ENCODE measurements at places on chromosomes 12 and 14. TPM values are rescaled to one million over a fixed set of nuclear protein-coding genes. Genes with fewer than 3 reads are reported as not detected.

DNA sequence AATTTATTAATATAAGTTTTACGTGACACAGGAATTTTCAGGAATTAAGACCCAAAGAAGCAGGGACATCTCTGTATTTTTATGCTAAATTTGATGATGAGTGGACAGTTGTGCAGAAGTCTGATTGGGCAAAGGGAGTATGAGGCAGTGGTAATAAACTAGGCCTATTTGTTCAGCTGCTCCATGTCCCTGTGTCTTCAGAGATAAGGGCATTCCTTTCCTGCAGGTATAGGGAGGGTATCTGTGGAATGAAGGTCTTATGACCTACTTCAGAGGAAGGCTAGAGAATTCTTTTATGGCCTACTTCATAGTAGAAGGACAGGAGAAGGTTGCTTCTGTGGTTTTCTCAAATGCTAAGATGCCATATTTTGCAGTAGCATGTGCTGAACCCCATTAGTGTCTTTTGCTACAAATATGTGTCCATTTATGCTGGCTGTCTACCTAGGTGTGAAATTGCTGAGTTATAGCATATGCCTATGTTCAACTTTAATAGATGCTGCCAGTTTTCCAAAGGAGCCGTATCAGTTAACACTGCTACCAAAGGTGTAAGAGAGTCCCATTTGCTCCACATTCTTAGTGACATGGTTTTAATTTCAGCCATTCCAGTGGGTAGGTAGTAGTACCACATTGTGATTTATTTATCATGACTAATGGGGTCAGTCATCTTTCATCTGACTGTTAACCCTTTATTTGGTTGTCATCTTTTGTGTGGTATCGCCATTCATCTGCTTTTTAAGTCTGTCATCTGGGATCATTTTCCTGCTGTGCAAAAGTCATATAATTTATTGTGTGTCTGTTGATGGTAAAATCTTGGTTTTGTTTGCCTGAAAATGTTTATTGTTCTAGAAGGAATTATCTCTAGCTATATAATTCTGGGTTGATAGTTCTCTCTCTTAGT, 410.7 kb upstream of the RGS6 start:
- H3K36me3 ChIP-seq: no peaks in the 10 kb centered on the region
- H3K27me3 ChIP-seq: no peaks in the 10 kb centered on the region
- H3K4me3 ChIP-seq: no peak overlapping the region
- H3K4me1 ChIP-seq: no peaks in the 10 kb centered on the region

DNA sequence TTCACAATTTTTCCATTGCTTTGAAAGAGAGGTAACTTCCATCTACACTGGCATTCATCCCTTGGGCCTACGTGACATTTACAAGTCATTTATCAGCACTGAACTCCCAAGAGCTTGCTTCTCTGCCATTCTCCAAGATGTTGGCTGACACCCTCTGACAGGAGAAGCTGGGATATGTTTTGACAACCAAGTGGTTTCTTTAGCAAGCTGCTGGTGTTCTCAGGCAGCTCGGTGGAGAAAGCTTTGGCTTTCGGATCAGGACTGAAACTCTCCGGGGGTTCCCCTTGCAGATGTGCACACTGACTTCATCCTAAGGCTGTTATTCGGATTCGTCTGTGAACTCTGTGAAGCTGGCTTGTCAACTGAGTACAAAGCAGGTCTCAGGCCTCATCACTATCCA, 15.7 kb downstream of the KCNA5 start:
- H3K36me3 ChIP-seq: no peaks in the 10 kb centered on the region
- H3K4me1 ChIP-seq: peaks cover 31% of the 10 kb centered on the region
- no peak overlapping the region for H3K4me3 ChIP-seq
- H3K27ac ChIP-seq: peak overlapping the region; percentile 54
- no peak for DNase-seq
- no peaks in the 10 kb centered on the region for H3K27me3 ChIP-seq

- H3K27ac ChIP-seq: peak overlapping the region; percentile 92
- no peaks in the 10 kb centered on the region for H3K27me3 ChIP-seq
- H3K4me3 ChIP-seq: peak overlapping the region; percentile 72
- peaks cover 4% of the 10 kb centered on the region for H3K36me3 ChIP-seq
Measured at GRCh38 chr12:93380480-93381121, 2.9 kb downstream of the NUDT4 start.

DNA sequence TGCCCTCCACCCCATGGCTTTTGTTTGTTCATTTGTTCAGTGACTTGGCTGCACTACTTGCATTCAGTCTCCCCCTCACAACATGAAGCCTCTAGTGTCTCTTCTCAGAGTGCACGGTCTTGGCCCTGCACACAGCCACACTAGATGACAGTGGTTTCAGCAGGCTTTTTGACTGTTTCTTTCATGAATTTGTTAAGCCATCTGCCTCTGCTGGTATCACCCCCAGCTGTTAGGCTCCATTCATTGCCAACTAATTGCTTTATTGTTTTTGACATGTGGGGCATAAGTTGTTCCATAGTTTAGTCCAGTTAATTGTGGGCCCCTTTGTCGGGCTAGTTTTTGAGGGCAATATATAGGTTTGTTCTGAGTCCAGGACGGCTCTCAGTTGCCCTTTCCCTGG, 18.8 kb downstream of the OS9 start:
- H3K27me3 ChIP-seq: no peaks in the 10 kb centered on the region
- H3K4me1 ChIP-seq: no peaks in the 10 kb centered on the region
- H3K4me3 ChIP-seq: no peak overlapping the region
- H3K36me3 ChIP-seq: peaks cover 29% of the 10 kb centered on the region

DNA sequence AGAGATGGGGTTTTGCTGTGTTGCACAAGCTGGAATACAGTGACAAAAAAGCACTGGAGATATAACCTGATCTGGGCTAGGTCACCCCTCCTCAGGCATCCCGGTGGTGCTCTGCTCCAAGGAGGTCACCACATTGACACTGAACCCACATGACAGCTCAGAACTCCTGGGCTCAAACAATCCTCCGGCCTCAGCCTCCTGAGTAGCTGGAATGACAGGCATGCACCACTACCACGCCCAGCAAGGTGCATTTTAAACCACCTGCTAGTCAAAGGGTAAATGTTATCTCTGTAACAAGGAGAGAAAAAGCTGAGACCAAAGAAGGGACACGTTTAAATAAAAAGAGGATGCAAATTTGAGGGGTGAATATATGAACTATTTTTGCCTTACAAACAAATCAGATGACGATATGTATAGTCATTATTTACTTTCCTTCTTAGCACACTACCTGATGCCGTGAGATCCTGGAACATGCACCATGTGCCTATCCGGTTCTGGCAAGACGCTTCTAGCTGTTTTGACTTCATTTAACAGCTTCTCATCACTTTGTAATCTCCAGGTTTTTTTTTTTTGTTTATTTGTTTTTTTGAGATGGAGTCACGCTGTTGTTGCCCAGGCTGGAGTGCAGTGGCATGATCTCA, 135.1 kb downstream of the PPM1H start:
- H3K27me3 ChIP-seq: no peaks in the 10 kb centered on the region
- no peaks in the 10 kb centered on the region for H3K4me1 ChIP-seq
- no peak overlapping the region for H3K4me3 ChIP-seq
- no peak overlapping the region for H3K27ac ChIP-seq

The LHX5 gene
- total RNA-seq: not detected

The MGP gene
- 454 TPM for total RNA-seq
